Sciatic nerve (tissue), 2 donors: ENCODE measurements at places on chromosomes 13 and 19. TPM values are rescaled to one million over a fixed set of nuclear protein-coding genes. Genes with fewer than 3 reads are reported as not detected.

DNA sequence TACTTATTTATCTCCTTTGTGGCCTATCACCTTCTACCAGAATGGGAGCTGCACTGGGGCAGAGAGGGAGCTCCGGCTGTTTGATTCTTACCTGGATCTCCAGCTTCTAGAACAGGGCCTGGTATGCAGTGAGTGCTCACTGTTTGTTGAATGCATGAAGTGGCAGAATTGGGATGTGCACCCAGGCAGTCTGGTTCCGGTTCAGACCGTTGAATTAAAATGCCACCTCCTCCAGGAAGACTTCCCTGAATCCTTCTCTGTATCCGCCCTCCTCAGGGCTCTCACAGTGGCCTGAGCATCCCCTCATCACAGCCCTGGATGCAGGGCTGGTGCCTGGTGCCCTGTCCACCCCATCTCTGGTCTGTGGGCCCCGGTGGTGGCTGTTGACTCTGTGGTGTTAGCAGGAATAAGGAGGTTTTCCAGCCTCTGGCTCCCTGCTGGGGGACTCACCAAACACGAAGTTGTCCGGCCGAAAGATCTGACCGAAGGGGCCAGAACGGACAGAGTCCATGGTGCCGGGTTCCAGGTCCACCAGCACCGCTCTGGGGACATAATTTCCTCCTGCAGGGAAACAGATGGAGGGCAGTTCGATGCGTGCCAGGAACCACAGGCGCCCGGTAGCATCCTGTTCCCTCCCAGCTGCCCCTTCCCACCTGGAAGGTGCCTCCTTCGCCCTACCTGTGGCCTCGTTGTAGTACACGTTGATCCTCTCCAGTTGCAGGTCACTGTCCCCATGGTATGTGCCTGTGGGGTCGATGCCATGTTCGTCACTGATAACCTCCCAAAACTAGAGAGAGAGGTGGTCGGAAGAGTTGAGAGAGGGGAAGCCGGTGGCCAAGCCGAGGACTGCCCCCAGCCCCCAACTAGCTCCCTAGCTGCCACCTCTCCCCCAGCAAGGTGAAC, 1.0 kb downstream of the TUBB4A start:
- DNase-seq = no peak

- no peak for DNase-seq
These were observed 1.6 kb downstream of the ZNF415 start for GRCh38 chr19:53131085-53131590.

DNA sequence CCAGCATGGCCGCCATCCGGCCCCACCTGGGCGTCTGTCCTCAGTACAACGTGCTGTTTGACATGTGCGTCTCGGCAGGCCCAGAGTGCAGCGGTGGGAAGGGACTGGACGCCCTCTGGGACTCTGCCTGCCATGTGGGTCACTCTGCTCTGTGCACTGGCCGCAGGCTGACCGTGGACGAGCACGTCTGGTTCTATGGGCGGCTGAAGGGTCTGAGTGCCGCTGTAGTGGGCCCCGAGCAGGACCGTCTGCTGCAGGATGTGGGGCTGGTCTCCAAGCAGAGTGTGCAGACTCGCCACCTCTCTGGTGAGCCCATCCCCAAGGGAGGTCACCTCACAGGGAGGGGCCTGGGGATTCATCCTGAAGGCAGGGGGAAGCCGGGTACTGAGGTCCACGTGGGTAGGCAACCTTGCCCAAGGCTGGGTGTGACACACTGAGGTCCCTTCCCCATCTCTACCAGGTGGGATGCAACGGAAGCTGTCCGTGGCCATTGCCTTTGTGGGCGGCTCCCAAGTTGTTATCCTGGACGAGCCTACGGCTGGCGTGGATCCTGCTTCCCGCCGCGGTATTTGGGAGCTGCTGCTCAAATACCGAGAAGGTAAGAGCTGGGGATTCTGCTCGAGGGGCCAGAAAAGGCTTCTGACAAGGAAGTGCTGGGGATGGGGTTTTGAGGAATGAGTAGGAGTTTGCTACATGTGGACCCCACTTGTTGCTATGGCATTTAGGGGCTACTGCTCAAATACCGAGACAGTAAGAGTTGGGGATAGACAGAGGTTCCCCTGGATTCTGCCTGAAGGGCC, 11.3 kb downstream of the ABCA7 start:
- no peak for DNase-seq

- no peak for DNase-seq
These were observed 27.1 kb upstream of the MTUS2 start for GRCh38 chr13:28792992-28793391.

NPAS1 gene
- 0.89 TPM for total RNA-seq

ZNF835 gene
- total RNA-seq = 5.1 TPM

PSG5 gene
- total RNA-seq = not detected

KCNN1 gene
- total RNA-seq = 1.4 TPM
